ENCODE measurements at places on chromosomes 5 and 9.

DNA sequence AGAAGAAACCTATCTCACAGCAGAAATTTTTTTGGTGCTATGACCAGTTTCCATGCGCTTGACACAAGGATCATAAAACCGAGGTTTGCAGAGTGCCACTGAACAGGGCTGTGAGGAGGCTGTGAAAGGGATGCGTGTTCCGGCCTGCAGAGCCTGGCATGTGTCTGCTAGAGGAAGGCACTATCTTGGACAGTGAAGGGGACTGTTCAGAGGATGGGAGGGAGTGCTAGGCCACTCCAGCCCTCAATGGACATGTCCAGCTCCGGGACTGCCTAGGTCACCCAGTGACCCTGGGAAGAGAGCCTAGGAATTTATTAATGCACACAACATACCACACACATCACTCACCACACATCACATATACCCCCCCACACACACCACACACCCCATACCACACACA is 275.9 kb downstream of the GADD45G start:
- DNase-seq: no peak

DNA sequence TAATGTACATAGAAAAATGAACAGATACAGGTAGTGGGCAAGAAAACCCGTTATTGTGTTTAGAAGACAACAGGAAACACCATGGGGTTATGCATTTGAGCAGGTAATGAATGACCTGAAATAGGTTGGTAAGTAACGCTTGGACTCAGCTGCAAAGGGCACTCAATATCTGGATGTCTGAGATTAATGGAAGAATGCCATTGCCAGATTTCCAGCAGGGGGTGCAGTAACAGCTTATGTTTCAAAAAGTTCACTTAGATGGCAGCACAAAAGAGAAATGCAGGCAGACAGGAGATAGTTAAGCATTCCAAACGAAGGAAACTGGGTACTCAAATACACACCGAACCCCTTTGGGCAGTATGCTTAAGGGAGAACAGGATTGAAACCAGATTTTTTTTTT is 285.5 kb upstream of the VLDLR start:
- no peak for DNase-seq

- DNase-seq: no peak
Measured at GRCh38 chr9:107731115-107731762, 241.7 kb upstream of the KLF4 start.

DNA sequence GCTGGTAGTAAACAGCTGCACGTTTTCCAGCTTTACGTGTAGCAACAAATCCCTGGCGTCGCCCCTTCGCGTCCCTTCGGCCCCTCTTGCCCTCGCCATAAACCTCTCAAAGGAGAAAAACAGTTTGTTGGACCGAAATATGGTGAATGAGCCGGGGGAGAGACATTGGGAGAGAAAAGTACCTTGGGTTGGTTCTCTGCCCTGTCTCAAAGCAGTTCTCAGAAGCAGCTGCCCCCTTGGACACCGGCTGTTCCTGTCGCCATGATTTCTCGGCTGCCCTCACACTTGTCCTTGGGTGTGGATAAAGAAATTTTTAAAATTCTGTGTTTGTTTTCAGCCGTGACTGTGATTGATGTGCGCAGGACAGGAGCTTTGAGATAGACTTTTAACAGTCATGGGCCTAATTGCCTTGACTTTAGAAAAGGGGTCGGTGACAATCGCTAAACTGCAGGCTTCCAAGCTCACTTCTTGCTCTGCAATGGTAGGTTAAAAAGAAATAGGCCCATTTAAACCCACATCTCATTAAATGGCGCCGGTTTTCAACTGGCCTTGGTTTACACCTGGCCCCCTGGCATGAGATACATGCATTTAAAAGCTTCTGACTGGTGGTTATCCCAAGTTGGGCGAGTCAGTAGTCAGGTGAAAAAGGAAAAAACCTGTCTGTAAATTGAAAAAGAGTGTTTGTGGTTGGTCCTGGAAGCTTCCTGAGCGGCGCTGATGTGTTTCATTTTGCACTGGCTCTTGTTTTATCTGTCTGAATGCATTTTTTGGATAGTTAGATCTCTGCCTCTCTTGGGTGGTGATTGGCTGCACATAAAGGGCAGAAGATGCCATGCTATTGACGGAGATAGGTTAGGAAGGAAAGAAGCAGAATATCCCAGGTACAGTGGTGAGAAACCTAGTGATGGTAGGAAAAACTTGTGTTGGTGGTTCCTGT is 983 bp downstream of the RCL1 start:
- no peak for DNase-seq

DNA sequence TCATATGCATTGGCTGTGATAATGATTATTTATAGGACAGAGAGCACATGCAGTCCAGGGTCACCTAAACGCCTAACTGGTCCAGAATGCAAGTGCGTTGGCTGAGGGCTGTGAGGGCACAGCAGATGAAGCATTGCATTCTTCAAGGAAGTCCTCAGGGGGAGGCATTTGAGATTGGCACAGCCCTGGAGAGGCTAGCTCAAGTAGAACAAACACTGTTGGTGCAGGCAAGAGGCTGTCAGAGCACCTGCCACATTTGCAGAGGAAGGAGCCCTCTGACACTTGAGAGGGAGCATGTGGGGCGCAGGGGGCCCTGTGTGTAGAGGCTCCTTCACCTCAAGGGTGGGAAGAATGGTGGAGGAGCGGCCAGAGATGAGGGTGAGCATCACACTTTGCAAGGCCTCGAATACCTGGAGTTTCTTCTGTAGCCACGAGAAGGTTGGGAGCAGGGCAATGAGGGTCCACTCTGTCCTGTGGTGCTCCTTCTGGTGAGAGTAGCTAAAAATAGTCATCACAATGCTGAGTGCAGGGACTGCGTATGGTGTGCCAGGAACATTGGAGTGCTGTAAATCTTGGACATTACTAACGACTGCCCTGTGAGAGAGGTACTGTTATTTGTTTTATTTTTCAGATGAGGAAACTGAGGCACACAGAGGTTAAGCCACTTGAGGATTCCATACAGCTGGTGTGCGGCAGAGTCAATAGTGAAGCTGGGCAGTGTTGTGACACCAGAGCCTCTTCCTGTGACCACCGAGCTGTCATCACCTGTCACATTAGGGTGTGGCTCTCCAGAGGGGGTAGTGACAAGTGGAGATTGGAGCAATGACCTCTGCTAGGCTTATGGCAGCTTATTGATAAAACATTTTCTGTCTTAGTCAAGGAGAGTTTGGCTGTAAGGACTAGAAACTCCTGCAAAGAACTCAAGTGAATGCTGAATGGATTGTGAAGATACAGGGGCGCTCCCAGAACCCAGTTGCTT is 100.2 kb downstream of the PIP5K1B start:
- DNase-seq: no peak

DNA sequence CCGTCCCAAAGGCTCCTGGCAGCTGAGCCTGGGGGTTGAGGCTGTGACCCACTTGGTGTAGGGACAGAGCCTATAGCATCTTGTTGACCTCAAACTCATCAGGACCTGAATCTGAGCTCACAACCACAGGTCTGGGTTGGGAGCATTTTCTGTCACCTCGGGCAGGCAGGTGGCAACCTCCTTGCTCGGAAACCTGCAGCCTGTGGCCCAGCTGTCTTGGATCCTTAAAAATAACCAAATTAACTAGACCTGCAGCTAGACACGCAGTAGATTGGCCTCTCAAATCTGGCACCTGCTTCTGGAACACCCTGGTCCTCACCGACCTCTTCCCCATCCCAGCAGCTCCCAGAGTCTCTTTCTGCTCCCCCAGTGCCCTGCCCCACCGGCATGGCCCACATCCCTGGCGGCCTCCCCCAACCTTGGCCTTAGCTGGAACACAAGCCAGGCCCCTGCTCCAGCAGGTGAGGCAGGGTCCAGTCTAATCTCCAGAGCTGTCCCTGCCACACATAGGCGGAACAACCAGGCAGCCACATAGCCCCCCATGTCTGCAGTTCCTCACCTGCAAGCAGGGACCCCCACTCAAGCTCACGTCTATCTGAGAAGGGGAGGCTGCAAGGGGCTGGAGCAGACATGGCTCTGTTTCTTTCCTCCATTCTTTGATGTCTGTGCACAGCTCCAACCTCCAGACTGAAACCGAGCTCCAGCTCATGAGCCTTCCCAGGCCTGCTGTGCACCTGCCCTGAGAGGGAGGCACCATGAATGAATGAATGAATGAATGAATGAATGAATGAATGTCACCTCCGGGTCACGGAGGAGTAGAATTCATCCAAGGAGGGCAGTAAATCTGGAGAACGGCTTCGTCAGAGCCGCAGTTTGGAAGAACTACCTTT is 28.3 kb downstream of the PAEP start:
- DNase-seq: no peak

- DNase-seq: no peak
Measured at GRCh38 chr5:16427587-16427986, 38.0 kb downstream of the ZNF622 start.

- DNase-seq: no peak
Measured at GRCh38 chr5:138922494-138922893, 47.4 kb upstream of the LRRTM2 start.

DNA sequence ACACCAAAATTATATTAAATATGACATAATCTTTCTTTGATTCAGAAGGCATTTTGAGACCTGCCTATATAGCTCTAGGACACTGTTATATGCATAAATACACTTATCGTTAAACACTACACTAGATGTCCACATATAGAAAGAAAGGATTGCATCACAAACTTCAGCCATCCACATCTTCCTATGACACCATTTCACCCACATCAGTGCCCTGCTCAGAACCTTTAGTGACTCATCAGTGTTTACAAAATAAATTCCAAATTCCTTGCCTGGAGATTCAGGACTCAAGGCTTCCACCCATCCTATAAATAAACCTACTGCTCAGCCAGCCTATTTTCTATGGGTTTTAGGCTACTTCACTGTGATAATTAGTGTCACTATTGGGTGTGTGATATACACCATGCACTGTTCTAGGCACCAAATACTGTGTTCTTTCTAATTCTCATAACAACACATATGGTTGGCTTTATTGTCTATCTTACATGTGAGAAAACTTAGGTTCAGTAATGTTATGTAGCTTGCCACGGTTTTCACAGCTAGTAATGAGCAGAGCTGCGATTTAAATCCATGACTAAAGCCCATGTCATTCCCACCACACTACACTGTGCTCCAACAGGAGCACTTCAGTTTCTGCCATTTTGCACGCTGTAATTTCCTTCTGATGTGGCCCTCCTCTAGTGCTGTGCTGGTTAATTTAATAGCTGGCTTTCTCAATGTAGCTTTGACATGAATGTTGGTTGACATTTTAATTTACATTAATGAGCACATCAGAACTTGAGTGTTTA is 103.3 kb downstream of the SREK1 start:
- DNase-seq: no peak

- no peak for DNase-seq
Measured at GRCh38 chr5:130222573-130222972, 318.3 kb downstream of the CHSY3 start.

GRCh38 chr9:22976454-22976853 is 529.8 kb downstream of the DMRTA1 start:
- DNase-seq: no peak

GRCh38 chr9:72025906-72026305 is 34.5 kb downstream of the C9orf57 start:
- no peak for DNase-seq

DNA sequence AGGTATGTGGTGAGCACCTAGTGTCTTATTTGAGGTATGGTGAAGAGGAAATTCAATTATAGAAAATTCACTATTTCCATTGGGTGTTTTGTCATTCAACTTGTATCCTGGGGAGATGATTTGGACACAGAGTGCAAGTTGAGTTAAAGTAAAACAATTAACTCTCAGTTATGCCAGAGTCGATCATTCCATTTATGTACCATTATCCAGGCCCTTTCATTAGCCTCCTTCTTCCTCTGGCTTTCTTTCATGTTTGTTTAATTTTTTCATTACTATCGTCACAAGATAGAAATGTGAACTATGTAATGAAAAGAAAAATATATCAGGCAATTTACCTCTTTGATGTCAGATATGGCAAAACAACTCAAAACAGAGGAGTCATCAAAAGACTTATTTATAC is 1347.2 kb upstream of the NUDT12 start:
- no peak for DNase-seq

GRCh38 chr5:164052536-164053093 is 547.2 kb downstream of the MAT2B start:
- no peak for DNase-seq

- no peak for DNase-seq
Measured at GRCh38 chr9:70642341-70642740, 227.9 kb upstream of the KLF9 start.

DNA sequence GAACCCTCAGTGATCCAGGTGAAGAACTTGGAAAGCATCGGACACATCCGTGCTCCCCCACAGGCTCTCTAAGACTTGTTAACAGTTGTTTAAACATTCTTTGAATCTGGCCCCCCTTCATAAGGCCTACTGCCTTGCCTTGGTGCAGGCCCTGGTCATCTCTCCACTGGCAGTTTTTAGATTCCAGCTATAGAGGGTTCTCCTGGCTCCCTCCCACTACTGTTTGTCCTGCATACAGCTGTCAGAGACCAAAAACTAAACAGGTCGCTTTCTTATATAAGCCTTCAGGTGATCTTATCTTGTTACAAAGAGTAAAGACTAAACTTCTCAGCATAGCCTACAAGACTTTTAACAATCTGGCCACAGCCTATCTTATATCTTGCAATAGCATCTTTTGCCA is 32.3 kb downstream of the NRG2 start:
- DNase-seq: no peak

DNA sequence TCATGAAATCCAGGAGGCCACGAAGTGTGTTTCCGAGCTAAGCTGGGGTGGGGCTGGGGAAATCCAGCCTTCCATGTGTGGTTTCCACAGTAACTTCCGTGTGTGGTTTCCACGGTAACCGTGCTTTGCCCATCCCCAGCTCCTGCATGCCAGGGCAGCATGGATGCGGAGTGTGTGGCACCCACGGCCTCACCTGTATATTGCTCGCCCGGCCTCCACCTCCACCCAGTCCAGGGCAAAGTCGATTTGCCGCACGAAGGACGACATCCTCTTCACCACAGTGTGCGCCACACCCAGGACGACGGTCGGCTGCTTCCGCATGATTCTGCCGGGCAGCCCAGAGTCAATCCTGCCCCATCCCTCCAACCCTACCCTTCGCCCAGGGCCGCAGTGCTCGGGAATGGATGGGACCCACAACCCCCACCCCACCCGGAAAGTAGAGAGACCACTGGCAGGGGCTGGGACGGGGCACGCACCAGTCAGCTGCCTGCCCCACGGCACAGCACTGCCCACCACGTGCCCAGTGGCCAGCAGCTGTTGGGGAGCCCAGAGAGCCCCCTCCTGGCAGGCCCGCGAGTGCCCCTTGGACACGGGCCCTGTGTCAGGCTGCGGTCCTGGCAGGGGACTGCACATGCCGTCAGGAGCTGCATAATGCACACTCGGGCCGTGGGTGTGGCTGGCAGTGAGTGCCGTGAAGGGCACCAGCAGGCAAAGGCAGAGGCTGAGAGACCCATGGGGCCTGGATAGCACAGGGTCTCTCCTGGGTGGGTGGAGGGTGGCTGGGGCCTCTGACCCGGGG is 39.0 kb upstream of the NSMF start:
- DNase-seq: no peak

GRCh38 chr5:110323832-110324231 is 402.6 kb downstream of the TMEM232 start:
- DNase-seq: no peak

GRCh38 chr5:127924606-127925005 is 159.0 kb upstream of the SLC12A2 start:
- DNase-seq: no peak

GRCh38 chr5:113212244-113212920 is 222.4 kb downstream of the TSSK1B start:
- DNase-seq: no peak

Measured in activated T-helper 1 cell treated with anti-CD3 and anti-CD28 coated beads, Interleukin-2, amount 50 U/mL, for 16 hours (primary cell).